ENCODE measurements at places on chromosomes 7 and 10.
A peak's percentile ranks its signal among the peaks of the same experiment; 100 is the strongest.

DNA sequence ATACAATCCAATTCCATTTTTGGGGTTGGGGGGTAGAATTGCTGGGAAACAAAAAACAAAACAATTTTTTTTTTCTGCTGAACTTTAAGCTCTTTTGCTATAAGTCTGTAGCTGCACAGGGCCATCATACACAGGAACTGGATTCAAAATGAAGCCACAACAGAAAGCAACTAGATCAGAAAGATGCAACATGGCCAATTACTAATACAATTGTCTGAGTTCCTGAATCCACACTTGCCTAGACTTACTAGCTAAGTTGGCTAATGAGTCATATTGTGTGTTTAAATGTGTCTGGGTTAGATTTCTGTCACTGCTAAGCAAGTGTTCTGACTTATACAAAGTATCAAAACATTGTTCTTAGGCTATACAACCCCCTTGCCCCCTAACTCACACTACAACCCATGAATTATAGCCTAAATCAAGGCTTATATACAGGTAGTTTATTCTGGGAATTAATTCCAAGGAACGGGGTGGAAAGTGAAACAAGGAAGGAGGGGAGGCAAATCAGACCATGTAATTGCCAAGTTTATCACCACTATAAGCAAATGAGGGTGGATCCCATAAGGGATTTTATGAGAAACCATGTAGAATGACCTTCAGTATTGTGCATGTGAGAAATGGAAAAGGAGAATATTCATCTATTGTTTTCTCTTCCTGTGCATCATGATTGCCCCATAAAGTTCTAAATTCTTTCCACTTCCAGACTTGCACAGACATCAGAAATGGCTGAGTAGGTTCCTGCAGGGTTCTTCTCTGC lies 337.9 kb upstream of the SORCS1 start:
- no peak for DNase-seq

- DNase-seq, result peak; percentile 6
These were observed at the start of gene SFMBT2 for GRCh38 chr10:7410862-7411670. Gene SFMBT2 (minus strand): TSS chr10:7411034. CDS start chr10:7381898, 29,136 bp downstream.

DNA sequence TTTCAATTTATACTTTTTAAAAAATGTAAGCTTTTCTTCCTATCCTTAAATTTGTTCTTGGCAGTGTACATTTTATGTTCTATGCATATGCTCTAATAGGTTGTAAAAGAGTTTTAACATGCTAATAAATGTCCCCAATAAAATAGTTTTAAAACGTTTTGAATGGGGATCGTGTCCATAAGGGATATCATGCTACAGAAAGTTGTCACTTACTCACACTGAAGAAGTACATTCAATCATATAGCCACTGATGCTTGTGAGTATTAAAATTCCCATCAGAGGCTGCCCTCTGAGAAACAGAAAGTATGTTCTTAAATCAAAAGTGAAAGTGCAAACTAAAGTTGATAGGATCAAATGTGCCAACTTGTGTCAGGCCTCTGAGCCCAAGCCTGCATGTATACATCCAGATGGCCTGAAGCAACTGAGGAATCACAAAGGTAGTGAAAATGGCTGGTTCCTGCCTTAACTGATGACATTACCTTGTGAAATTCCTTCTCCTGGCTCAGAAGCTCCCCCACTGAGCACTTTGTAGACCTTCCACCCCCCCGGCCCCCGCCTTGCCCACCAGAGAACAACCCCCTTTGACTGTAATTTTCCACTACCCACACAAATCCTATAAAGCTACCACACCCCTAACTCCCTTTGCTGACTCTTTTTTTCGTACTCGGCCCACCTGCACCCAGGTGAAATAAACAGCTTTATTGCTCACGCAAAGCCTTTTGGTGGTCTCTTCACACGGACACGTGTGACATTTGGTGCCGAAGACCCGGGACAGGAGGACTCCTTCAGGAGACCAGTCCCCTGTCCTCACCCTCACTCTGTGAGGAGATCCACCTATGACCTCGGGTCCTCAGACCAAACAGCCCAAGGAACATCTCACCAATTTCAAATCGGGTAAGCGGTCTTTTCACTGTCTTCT lies 877 bp upstream of the NOD1 start:
- no peak for DNase-seq

DNA sequence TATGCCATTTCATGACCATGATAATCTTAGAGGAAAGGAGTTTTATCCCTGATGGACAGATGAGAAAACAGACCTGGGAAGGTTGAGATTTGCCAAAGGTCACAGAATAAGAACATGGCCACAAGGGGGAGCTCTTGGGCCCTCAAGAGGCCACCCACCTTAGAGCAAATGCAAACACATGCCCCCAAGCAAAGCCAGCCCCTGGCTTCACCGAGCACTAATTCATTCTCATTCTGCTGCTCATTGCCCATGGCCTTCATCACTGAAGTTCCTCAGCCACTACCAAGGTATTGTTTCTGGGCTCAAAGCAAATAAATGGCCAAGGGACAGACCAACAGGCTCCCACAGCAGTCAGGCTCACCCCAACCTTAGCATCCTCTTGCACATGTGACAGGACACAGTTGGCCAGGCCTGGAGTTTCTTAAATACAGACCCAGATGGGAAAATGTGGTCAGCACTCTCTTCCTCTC lies 44.2 kb downstream of the PDLIM1 start:
- no peak for DNase-seq

DNA sequence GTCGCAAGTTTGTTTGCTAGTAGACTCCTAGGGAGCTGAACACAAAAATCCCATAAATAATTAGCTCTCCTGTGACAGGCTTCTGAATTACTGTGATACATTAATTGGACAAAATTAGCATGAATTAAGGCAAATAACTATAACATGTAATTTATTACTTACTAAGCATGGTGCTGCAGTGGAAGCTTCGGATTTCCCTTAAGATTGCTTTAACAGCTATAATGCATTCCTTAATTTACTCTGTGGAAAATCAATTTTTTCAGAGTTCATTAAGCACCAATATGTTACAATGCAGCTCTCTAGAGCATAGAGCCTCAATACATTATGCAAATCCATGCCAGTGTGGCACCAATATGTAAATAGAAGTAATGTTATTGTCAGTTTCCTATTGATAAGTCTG lies 201.5 kb downstream of the MDFIC start:
- DNase-seq, result no peak
